ENCODE measurements at places on chromosomes 3 and 15.

DNA sequence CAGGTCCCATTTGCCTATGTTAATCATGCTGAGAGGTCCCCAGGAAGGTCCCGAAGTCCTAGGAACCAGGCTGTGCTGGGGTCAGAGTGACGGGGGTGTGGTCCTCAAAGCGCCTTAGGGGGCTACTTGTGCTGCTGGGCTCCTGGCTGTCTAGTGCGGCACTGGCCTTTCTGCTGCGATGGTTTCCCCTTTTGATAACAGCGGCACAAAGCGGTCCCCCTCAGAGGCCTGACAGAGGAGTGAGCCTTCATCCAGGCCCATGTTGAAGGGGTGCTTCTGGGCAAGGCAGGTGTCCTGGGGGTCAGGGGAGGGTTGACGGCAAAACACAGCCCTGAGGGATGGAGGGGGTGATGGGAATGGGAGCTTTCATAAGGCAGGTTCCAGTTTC, 68.8 kb downstream of the HMCES start:
- no peak for DNase-seq

DNA sequence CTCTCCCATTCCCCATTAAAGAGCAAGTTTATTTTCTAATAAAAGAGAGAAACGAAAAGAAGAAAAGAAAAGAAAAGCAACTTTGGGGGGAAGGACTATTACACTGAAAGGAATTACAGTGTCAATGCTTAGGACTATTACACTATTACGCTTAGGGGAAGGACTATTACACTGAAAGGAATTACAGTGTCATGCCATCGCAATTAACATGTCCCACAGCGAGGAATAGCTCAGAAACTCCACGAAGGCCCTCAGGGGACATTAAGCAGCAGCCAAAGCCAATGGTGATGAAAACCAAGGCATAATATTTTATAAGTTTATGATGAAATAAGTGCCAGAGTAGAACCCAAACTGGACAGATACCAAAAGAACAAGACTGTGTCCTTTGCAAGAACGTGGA, 22.1 kb upstream of the DET1 start:
- DNase-seq: no peak

GRCh38 chr3:102165367-102165766, 269.4 kb upstream of the ZPLD1 start:
- no peak for DNase-seq

GRCh38 chr3:128195802-128196201, 42.5 kb downstream of the EEFSEC start:
- DNase-seq: no peak

DNA sequence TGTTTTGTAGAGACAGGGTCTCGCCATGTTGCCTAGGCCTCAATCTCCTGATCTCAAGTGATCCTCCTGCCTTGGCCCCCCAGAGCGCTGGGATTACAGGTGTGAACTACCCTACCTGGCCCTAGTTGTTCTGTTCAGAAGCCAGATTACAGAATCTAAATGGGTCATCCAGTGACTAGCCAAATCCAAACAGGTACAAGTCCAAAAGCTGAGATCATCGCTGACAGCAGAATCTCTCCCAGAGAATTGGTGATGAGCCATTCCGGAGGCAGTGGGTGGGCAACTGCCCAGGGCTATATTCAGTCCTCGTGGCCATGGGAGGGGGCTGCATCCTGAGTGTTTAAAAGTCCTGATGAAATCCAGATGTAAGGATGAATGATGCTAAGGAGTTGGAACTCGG, 47.5 kb upstream of the SEMA4B start:
- no peak for DNase-seq

GRCh38 chr3:115982629-115983028, 359.3 kb downstream of the GAP43 start:
- DNase-seq: no peak

All from amygdala (tissue), 56 donors.